LHCN-M2 (cell line): ENCODE measurements at places on chromosomes 16 and 17.
A peak's percentile ranks its signal among the peaks of the same experiment; 100 is the strongest.

GRCh38 chr17:50396261-50397110 is 837 bp downstream of the LRRC59 start:
- peak; percentile 46 for DNase-seq

DNA sequence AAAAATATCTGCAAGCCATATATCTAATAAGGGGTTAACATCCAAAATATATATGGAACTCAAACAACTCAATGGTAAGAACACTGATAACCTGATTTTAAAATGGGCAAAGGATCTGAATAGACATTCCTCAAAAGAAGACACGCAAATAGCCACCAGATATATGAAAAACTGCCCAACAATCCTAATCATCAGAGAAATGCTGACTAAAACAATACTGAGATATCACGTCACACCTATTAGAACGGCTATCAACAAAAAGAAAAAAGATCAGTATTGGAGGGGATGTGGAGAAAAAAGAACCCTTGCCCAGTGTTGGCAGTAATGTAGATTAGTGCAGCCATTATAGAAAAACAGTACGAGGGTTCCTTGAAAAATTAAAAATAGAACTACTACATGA is 97.2 kb downstream of the CEP112 start:
- DNase-seq: no peak

DNA sequence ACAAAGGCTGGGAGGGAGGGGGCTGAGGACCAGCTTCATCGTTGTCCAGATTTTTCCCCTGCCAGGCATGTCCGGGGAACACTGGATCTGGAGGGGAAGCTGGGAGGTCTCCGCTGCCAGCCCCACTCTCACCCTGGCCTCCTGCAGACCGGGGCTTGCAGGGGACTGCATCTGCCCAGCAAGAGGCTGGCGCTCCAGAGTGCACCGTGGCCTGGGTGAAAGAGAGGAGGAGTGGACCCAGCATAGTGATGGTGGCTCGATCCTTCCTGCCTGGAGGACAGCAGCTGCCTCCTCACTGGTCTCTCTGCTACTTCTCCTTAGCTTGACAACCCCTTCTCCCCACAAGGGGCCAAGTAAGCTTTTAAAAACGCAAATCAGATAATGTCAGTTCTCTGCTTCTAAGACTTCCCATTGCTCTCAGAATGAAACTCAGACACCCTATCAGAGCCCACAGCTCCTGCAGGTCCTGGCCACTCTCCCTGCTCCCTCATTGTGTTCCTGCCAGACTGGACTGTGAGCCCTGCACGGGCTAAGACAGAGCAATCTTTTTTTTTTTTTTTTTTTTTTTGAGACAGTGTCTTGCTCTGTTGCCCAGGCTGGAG is 15.0 kb downstream of the CPNE2 start:
- DNase-seq: no peak

DNA sequence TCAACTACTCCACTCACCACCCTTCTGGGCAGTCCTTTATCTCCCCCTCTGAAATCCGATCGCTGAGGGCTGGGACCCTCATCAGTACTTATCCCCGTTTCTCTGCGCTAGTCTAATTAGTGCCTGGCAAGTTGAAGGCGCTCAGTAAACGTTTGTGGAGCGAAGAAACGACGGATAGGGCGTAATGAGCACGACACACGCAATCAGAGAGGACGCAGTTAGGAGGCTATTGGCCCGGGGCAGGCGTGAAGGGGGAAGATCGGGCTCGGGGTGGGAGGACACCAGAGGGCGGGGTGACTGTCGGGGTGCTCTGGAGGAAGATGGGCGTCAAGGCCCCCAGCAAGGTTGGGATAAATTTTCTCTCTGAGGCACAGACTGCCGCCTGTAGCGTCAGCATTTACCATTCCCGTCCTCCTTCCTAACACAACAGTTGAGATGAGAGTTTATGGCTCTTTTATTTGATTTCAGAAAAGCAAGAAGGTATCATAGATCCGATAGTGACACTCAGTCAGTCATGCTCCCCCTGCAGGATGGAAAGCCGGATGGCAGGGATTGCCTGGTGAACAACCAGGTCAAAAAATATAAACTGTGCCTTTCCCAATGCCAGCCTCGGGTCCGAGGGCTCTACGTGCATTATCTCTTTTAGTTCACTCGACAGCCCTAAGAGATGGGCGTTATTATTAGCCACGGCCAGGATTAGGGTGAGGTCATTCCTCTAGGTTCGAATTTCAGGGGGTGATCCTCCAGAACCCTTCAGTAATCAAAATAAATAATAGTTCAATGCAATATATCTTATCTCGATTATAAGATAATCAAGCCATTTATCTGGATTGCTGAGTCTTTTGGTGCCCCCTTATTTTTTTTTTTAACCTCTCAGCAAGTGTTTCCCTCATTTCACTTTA is 9.5 kb upstream of the ARL4D start:
- peak; percentile 84 for DNase-seq

DNA sequence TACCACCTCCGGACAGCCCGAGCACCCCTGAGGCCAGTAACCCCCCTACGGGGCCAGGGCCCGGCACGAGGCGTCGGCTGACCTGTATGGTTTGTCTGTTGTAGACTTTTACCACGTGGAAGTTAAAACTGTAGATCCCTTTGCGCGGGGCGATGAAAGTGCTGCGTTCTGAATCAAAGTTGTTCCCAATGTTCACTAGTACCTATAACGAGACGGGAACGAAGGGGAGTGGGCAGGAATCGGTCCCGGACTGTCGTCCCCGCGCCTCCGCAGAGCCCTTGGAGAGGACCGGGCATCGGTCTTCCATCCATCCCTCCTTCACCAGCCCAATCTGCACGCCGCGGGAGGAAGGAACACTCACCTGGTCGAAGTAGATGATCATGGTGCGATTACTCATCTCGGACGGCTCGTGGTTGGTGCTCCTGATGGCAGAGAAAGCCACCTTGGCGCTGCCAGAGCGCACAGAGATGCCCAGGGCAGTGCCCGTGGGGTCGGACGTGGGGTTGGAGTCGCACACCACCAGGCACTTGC is 732 bp downstream of the CBLN1 start:
- DNase-seq: no peak

GRCh38 chr17:29210879-29211278 is 30.7 kb upstream of the MYO18A start:
- DNase-seq: no peak

GRCh38 chr17:18981642-18982424 is 22.7 kb downstream of the FAM83G start:
- peak; percentile 56 for DNase-seq

DNA sequence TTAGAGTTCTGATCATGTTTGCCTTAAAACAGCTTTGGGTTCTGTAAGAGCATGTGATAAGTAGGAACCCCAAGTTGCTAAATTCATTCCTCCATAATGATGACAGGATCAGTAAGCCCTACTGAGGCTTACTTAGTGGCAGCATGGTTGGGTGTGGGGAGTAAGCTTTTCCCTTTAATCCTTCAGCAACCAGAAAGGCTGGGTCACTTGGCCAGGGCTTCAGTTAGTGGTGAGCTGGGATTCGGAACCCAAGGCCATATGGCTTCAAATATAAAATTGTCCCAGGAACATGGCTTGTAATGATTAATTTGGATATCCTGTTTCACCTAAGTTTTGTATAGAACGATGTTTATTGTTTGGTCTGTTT is 850 bp downstream of the GINS3 start:
- DNase-seq: no peak

- DNase-seq: no peak
Observed at GRCh38 chr17:75777296-75777922, 7.2 kb upstream of the UNK start.

GRCh38 chr16:31129568-31130335 is 5.8 kb downstream of the PRSS8 start:
- no peak for DNase-seq

GRCh38 chr17:33745047-33745760 is 452.1 kb upstream of the ASIC2 start:
- DNase-seq: no peak

GRCh38 chr16:84992717-84993075 is 18.6 kb downstream of the ZDHHC7 start:
- peak; percentile 59 for DNase-seq
